ENCODE measurements at places on chromosomes 3 and 15.

- DNase-seq, result no peak
Measured at GRCh38 chr3:52934630-52935530, 37.5 kb upstream of the STIMATE start.

GRCh38 chr3:40518848-40519247 is 5.9 kb upstream of the ZNF621 start:
- no peak for DNase-seq

DNA sequence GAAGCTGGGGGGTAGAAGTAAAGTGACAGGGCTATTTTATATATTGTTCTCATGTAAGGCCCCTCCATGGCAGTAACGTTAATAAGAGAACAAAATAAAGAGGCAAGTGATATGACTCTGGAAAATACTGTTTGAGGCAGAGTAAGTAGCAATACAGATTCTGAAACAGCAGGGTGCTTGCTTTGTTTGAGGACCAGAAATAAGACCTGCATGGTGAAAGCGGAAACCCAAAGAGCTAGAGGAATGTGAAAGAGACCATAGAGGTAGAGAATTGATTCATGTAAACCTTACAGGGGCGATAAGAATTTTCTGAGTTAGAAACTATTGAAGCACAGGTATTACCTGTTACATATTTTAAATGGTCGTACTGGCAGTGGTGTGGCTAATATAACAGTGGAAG is 1517.1 kb downstream of the SI start:
- DNase-seq, result no peak

DNA sequence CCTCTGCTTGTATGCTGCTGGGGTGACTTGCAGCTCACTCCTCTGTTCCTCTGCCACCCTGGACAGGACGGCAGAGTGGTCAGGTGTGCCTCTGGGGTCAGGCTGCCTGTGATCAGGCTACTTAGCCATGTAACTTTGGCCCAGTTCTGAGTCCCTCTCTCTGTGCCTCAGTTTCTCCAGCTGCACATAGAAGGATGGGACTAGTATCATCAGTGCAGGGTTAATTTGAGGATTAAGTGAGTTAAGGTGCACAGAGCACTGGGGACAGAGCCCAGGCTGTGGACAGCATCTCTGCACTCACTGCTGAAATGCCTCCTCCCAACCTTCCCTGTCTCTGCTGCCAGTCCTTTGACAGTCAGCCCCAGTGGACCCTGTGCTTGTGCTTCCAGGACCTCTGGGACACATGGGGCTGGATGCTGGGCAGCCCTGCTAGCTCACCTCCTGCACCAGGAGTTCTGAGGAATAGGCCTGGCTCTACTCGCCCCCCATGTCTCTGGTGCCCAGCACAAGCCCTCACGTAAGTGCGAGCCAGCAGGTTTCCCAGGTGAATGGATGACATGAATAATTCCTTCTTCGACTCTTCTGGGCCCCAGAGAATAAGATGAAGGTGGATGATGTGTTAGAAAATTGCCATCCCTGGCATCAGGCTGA is 19.3 kb upstream of the PRR23E start:
- DNase-seq, result no peak

DNA sequence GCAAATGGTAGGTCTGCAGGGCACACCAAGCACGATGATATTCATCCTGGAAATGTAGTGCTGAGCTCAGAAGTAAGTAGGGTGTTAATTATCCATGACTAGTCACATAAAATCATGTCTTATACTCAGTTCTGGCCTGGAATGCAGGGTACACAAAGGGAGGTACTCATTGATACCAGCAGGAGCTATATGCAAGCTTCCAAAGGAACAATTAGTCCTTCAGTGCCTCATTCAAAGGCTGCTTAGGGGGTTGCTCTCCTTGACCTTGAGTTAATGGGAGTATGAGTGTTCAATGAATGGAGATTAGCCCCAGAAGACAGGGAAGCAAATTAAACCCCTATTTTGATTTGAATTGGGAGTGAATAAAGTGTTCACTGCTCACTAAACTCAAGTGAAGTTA is 38.3 kb downstream of the CNTN6 start:
- DNase-seq, result no peak

DNA sequence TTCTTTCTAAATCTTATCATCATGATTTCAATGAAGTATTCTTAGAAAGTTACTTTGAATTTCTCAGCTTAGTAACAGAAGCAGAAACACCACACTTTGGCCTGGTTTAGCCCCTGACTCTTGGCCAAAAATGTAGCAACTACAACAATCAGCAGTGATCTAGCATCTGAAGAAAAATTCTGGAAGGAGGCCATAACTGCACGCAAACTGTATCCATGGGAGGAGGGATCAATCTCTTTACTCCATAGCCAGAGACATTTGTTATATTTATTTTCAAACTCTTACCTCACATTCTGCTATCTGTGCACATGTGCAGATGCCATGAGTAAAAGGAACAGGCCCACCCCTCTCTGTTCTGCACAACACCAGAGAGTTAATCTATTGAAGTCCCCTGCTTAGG is 251.0 kb upstream of the P2RY1 start:
- DNase-seq, result no peak

- no peak for DNase-seq
Measured at GRCh38 chr3:190534986-190535385, 21.1 kb downstream of the IL1RAP start.

- no peak for DNase-seq
Measured at GRCh38 chr3:134598763-134599545, 51.9 kb downstream of the KY start.

DNA sequence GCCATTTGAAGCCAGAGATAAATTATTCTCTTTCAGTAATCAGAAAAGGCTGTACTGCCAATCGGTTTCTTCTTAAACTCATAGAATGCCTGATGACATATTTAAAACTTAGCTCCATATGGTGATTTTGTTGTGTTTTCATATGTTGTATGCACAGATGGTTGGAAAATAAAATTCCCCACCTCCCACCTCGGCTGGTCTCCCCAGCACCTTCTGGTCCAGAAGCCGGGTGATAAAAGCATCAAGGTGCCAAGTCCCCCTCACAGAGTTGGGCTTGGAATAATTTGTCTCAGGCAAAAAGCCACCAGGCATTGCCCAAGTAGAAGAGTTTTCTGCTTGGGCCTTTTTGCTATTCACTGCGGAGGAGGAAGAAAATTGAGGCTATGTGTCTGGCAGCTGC is 18.4 kb downstream of the LARS2 start:
- DNase-seq, result no peak

- no peak for DNase-seq
Measured at GRCh38 chr15:53218666-53219580, 428.8 kb upstream of the ONECUT1 start.

GRCh38 chr3:150299201-150299600 is 108.9 kb upstream of the TSC22D2 start:
- DNase-seq, result peak; percentile 57

GRCh38 chr3:187110156-187110555 is 29.1 kb downstream of the RPL39L start:
- DNase-seq, result no peak

DNA sequence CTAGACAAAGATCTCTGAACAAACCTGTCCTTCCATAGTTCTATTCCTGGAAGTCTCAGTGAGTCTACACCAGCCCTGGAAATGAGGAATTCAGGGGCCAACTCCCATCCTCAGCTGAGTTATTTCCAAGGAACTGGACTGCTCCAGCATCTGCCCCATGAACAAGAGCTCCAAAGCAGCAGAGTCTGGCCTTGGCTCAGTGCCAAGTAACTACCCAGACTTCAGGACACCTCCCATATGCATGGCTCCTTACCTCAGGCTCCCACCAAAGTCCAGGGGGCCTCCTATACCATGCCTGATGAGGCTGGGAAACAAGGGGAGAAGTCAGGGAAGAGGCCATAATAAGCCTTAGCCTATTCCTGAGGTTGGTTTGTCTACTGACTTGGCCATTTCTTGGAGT is 45.0 kb downstream of the FAIM start:
- no peak for DNase-seq

GRCh38 chr3:183149915-183150750 is 12.4 kb downstream of the LAMP3 start:
- no peak for DNase-seq

DNA sequence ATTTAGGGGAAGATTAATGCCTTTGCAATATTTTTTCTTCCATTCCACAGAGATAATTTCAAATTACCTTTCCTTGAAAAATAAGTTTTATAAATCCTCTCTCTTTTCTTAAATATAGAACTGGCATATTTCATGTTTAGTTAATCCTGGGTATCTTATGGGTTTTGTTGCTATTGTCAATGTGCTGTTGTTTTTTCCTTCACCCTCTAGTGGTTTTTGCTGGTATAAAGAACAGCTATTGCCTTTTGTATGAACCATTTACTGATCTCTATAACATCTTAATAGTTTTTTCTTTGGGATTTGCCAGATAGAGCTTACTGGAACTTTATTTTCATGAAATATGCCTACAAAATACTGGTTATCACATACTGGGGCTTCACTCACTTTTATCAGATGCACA is 359.6 kb upstream of the DPPA4 start:
- no peak for DNase-seq

DNA sequence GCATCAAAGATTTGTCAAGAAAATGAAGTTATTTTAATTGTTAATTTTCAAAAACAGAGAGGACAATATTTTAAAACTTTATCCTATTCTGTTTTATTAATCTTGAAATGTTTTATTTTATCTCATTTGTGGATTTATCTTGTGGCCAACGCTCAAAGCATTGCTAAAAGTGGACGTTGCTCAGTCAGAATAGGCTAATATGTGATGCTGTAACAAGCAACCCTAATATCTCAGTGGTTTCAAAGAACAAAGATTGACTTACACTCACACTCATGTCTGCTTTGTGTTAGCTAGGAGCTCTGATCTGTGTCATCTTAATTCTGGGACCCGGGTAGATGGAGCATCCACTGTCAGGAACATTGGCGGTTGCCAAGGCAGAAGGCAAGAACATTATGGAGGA is 86.0 kb upstream of the PLCL2 start:
- DNase-seq, result no peak

DNA sequence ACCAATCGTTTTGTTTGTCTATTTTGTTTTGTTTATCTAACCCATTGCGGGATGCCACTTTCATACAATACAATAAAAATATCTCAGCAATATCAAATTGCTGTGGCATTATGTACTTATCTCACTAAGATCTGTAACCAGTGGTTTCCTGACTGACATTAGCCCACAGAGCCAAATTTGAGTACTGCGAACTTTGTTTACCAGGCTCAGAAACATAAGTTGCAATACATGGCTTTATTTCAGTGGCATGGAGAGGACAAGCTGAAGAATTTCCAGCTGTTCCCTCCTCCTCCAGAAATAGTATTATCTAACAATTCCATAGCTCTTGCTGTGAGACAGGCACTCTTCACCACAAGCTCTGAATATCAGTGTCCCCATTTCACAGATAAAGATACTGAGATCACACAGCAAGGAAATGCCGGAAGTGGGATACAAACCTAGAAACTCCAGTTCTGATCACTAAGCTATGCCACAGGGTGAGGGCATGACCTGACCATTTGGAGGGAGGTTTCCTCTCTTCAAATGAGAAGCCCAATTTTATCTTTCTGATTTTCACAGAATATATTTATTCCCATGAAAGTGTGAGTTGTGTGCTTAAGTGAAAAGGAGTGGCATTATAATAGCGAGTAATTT is 469.9 kb upstream of the CBLB start:
- DNase-seq, result no peak

Measured in SJSA1 (cell line).